ENCODE measurements at places on chromosomes 16 and 17.

DNA sequence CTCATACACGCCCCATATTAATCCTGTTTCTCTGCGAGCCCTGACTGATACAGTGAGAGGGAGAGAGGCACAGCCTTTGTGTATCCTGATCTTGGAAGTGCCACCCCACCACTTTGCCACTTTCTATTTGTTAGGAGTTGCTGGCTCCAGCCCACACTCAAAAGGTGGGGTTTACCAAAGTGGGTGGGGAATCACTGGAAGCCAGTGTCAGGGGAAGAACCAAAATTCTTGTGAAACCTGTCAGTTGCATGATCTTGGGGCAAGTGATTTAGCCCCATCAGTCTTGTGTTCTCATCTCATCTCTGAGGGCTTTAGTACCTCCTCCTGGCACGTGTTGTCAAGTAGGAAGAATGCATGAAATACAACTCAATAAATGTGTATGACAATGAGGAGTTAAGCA lies 119.5 kb downstream of the SOX9 start:
- DNase-seq = no peak

- DNase-seq = no peak
These were observed 530 bp downstream of the GSG1L start for GRCh38 chr16:28062847-28063521.

- no peak for DNase-seq
These were observed 23.5 kb downstream of the TBX4 start for GRCh38 chr17:61475726-61476125.

DNA sequence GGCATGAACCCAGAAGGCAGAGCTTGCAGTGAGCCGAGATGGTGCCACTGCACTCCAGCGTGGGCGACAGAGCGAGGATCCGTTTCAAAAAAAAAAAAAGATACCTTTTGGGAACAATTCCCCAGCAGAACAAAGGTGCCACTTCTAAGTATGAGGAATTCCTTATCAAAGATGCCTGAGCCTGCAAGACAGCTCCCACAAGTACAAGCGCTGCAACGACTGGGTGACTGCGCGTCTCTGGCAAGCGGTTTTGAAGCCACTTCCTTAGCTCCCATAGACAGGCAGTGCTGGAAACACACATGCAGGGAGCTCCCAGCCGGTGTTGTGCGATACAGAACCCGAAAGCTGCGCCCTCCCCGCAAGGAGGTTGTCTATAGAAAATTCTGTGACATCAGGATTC lies 60.5 kb downstream of the ADCY9 start:
- DNase-seq = no peak

DNA sequence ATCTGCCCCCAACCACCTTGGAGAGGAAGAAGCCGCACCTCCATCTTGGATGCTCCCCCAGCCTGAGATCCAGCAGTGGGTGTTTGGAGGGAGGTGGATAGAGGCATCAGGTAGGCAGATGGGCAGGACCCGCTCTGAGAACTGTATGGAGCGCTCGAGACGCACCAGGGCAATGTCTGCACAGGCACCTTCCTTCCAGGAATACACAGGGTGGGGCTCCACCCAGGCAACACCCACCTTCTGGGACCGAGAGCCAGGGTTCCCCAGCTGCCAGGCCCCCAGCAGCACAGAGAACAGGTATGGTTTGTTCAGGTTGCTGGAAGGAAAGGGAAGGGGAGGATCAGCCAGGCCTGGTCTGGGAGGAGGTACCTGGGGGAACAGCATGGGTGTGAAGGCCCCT lies 2.4 kb downstream of the PRSS22 start:
- DNase-seq = no peak

DNA sequence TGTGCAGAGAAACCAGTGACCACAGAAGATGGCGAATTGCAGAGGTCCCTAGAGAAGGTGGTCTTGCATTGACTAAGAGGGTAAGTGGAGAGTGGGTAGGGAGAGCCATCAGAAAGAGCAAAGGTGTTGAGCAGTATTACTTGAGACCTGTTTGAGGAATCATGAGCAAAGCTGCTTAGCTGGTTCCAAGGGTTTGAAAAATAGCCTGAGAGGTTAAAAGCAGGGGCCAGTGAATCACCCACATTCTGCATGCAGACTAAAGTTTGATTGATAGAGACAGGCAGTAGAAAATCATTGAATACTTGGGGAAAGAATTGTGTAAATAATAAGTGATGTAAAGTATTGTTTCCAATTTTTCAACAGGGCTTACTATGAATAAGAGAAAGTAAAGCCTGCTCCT lies 34.0 kb upstream of the KCNJ16 start:
- no peak for DNase-seq

Data from activated CD8-positive, alpha-beta memory T cell treated with anti-CD3 and anti-CD28 coated beads, Interleukin-2, amount 50 U/mL, for 4 hours (primary cell).